Stimulated activated CD8-positive, alpha-beta memory T cell treated with anti-CD3 and anti-CD28 coated beads, Interleukin-2, amount 100 ng/mL, for 1 hour (primary cell): ENCODE measurements at places on chromosomes 7 and 10.

- DNase-seq, result no peak
Observed at GRCh38 chr7:100532165-100533022, 6.6 kb upstream of the AGFG2 start.

- no peak for DNase-seq
Observed at GRCh38 chr10:94428766-94429707, 26.7 kb downstream of the TBC1D12 start.

DNA sequence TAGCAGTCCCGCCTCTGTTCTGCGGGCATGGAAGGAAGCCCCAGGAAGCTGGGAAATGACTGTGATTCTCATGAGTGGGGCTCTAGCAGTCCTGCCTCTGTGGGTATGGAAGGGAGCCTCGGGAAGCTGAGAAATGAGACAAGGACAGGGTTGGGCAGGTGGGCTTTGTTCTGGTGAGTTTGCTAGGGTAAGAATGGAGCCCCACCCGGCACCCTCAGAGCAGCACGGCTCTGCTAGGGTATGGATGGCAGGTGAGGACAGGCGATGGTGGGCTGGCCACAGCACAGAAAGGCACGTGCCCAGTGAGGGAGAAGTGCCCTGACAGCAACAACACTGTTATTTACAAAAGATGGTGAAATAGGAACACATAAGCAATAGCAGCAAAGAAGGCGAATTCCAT is 39.6 kb downstream of the SVIL start:
- DNase-seq, result no peak

DNA sequence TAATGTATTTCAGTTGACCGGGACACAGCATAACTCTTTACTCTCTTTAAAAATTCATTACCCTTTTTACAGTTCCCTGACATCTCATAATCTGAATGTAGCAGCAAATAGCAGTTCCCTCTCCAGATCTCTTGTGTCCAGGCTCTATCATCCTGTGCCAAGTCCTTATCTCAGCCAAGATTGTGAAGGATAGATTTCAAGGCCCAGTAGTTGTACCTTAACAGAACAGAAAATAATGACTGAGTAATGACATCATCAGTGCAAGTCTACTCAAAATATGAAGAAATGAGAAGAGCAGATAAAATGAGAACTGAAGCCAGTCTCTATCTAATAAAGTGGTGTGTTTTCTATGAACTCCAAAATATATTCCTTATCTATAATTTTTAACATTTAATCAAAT is 92.6 kb downstream of the TFEC start:
- no peak for DNase-seq

GRCh38 chr7:94540428-94540827 is 30.8 kb downstream of the CASD1 start:
- DNase-seq, result no peak

GRCh38 chr7:84536271-84536870 is 341.8 kb upstream of the SEMA3A start:
- no peak for DNase-seq

- DNase-seq, result no peak
Observed at GRCh38 chr7:108193594-108194498, 63.7 kb upstream of the LAMB4 start.

DNA sequence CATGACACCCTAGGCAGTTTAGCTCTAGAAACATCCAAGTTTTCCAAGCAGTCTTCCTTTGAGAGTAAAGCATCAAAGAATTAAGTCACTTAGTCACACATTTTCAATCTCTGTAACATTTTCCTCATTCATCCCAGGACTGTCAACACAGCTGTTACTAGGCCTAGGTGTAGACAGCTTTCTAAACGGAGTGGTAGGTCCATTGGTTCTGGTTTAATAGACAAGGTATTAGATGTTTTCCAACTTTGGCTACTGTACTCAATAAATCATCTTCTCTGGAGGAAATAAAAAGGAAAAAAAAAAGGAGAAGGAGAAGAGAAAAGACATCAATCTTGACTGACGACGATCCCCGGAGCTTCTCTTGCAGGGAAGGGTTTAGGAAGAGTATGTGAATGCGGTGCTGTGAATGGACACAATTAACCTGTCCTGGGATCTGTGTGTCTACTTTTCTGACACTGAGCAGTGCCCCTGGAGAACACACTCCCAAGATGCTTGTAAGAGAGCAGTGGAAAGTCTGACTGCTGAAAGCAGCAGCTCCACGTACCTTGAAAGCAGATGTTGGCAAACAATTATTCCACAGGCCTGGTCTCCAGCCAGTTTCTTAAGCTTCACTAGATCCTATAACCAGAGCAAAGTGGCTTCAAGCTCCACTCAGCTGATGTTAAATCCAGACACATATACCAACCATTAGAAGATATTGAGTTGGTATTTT is 59.1 kb downstream of the CXCL12 start:
- DNase-seq, result no peak

- no peak for DNase-seq
Observed at GRCh38 chr10:103805781-103806180, 49.6 kb downstream of the SH3PXD2A start.

DNA sequence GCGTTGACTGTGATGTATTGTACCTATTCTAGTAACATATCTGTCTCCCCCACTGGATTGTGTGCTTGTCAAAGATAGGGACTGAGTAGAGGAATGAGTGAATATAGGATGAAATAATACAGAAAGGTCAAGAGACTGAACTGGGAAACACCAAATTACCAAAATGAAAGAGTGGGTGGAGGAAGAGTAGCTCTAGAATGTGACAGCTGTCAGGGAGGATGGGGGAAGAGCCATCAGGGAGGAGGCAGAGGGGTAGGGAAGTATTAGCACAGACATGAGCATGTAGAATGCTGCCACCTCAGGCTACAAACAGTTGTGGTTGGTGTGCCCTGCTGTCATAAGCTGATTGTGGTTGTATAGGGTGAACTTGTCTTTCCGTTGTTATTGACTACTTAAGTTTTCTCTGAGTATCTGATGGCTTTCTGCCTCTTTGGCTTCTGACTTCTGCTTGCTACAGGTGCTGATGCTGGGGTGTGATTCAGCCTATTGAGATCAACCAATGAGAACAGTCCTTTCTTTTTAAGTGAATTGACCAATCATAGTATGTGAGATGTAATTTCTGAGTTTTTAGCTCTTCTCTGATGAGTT is 5.6 kb downstream of the CCSER2 start:
- DNase-seq, result peak; percentile 31

DNA sequence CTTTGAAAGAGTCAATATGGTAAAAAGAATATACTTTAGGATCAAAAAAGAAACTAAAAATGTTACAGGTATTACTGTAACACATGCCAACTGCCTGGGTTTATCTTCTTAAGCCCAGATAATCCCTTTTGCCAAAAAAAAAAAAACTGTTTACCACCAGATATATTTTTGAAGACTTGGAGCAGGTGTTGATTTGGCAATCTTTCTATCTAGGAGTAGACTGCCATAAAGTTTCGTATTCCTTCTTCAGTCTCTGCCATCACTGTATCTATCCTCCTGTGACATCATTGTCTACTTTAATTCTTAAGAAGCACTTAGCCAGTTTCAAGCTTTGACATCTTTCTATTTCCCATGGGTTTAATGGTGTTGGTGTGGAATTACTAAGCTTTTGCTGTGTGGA is 161.0 kb downstream of the ST7 start:
- DNase-seq, result no peak

- DNase-seq, result no peak
Observed at GRCh38 chr10:90180886-90181691, 479.7 kb downstream of the KIF20B start.

GRCh38 chr7:22179442-22179879 is 177.5 kb downstream of the RAPGEF5 start:
- no peak for DNase-seq

GRCh38 chr10:45100429-45100828 is 99.7 kb downstream of the ZNF22 start:
- no peak for DNase-seq

DNA sequence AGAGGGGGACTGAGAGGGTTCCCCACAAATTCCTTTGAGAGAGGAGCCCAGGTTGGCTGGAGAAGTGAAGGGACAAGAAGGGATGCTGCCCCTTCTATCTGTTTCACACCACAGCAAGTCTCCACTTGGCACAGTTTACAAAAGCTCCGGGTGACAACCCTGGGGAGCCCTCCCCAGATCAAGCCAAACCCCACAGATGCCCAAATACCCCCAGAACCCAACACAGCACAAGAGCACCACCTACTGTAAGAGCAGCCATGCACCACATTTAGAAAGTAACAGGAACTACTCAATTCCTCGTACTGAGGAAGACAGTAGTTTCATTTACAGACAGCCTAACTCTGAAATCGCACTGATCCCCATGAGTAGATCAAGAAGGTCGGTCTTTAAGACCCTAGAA is 67.8 kb upstream of the ATP6V0A4 start:
- DNase-seq, result no peak

DNA sequence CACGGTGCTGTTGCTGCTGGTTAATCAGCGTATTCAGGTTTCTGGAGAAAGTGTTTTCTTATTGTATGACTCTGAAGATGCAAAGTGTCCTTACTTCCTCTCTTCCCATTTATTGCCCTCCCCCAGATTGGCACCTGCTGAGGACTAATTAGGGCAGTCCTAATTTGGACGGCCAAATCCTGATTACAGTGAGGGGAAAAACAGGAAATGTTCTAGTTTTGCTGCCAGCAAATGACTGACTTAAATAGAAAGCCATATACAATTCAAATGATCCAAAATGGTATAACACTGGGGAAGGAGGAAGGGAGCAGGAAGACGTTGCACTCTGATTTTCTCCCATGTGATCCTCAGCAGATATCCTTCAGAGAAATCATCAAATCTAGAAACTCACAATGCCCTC is 222.4 kb upstream of the LRGUK start:
- DNase-seq, result no peak

- no peak for DNase-seq
Observed at GRCh38 chr10:119104654-119105015, 722 bp downstream of the DENND10 start.

DNA sequence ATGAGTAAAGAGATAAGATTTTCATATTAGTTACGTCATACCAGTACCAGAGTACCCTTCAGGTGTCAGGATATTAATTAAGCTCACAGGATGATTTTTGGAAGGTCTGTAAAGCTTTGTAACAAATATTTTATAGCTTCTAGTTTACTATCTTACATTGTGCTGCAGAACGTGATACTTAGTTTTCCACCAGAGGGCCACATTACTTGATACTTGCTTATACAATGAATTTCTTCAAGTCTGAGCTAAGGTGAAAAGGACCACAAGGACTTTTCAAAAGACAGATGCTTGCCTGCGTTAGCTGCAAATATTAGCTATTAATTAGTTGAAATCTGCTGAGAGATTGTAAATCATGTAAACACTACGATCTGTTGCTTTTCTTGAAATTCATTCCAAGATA is 12.2 kb downstream of the FOXP2 start:
- no peak for DNase-seq

- DNase-seq, result no peak
Observed at GRCh38 chr10:132665946-132666704, 119.8 kb downstream of the NKX6-2 start.

GRCh38 chr7:18798088-18798906 is 302.7 kb downstream of the HDAC9 start:
- no peak for DNase-seq

DNA sequence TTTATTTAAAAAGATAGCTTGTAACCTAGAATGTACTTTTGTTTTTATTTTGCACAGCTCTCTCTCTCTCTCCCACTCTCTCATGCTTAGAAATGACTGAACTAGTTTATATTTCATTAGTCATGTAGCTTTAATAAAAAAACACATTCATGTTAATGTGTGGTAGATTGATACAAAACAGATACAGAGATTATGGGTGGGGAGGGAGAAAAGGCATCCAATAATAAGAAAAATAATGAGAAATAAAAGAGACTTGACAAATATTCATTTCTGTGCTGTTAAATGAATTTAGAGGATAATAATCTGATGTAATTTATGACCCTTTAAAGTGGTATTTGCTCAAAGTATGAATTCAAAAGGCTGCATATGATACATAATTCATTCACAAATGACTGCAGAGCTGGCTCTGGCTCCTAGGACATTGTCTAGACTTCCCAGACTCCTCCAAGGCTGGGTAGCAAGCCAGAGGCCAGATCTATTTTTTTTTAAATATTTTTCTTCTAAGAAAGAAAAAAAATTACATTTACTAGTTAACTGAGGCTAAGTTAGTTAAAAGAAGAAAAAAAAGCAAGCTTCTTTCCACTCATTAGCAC is 105.7 kb upstream of the DNAJB12 start:
- no peak for DNase-seq

GRCh38 chr7:134438946-134439345 is 20.0 kb downstream of the AKR1B1 start:
- DNase-seq, result no peak

GRCh38 chr7:99539213-99539811 is 12.6 kb downstream of the FAM200A start:
- no peak for DNase-seq

DNA sequence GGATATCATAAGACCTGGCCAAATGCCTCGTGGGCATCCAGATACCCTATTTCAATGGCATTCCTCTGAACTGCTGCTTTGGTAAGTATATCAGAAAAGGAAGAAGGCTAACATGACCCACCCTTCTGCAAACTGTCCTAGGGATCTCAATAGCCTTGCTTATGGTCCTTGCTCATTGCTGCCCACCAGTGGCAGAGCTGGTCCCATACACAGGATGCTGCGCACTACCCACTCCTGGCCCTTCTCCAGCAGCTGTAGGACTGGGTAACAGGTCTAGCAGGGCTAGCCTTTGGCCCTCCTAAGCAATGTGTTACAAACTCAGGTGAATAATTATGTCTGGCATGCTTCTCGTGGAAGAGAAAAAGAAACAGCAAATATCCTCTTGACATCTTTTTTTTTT is 72.5 kb downstream of the C10orf90 start:
- DNase-seq, result no peak

DNA sequence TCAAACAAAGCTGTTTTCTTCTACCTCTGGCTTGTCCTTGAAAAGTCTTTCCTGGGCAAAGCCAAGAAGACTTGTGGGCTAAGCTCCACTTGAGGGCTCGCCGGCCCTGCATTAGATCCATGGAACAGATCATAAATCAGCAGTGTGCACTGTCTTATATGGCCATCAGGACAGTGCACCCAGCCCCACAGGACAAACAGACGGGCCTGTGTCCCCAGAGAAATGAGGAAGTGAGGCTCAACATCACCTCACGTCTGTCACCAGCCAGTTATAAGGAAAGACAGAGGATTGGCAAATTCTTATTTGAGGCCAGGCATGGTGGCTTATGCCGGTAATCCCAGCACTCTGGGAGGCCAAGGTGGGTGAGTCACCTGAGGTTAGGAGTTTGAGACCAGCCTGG is 12.3 kb upstream of the IFT22 start:
- DNase-seq, result no peak

- no peak for DNase-seq
Observed at GRCh38 chr10:4129866-4130477, 345.0 kb upstream of the KLF6 start.

- no peak for DNase-seq
Observed at GRCh38 chr7:29627631-29628030, 64.0 kb downstream of the PRR15 start.

GRCh38 chr10:102537948-102538347 is 34.2 kb downstream of the SUFU start:
- no peak for DNase-seq

- DNase-seq, result no peak
Observed at GRCh38 chr7:44072364-44073231, 7.2 kb upstream of the PGAM2 start.
